Stimulated activated CD4-positive, alpha-beta T cell treated with anti-CD3 and anti-CD28 coated beads, Interleukin-4, amount 100 ng/mL, for 48 hours (primary cell): ENCODE measurements at places on chromosomes 2 and 18.

DNA sequence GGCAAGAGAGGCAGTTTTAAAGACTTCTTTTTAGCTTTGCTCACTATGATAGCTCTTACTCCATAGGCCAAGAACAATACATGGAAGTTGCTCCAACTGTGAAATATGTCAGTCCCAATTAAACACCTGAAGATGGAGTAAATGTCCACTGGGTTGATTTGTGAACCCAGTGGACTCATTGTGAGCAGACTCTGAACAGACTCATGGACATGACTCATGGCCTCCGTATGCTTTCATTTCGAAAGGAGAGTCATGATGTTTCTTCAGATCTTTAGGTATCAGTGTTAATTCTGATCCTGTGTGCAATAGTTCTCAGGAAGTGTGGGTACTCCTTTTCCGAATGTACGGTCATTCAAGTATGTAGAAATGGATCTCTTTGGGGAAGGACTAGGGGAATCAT, 5.4 kb upstream of the CWC22 start:
- DNase-seq, result no peak

- no peak for DNase-seq
Observed at GRCh38 chr18:23867006-23867405, 147.5 kb upstream of the TTC39C start.

- DNase-seq, result peak; percentile 12
Observed at GRCh38 chr2:84781942-84782716, 98.8 kb downstream of the TRABD2A start.

DNA sequence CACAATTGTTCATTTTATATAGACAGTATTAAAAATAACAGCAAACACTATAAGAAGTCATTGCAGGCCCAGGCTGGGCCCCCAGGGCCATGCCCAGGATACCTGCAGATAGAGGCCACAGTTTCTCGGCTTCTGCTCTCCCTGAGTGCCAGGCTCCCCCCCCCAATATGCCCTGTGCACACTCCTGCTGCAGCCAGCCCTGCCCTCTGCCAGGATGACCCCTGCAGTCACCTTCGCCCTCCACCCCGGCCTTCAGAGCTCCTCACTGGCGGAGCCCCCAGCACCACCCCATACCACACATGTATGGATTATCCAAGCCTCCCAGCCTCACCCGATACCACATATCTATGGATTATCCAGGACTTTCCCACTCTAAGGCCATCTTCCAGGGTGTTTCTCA, 104.5 kb downstream of the TPO start:
- DNase-seq, result no peak

- DNase-seq, result no peak
Observed at GRCh38 chr18:13120255-13120654, 98.3 kb upstream of the LDLRAD4 start.

DNA sequence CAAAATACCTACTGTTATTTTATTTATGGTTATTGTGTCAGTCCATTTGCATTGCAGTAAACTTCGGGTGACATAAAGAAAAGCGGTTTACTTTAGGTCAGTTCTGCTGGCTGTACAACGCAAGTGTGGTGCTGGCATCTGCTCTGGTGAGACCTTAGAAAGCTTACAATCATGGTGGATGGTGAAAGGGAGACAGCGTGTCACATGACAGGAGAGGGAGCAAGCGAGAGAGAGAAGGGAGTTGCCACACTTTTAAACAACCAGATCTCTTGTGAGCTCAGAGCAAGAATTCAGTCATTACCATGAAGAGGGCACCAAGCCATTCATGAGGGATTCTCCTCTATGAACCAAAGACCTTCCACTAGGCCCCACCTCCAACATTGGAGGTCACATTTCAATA, 2.0 kb upstream of the FAM171B start:
- no peak for DNase-seq

- no peak for DNase-seq
Observed at GRCh38 chr2:16281451-16282335, 341.3 kb downstream of the MYCN start.

GRCh38 chr2:66771359-66771976, 336.5 kb downstream of the MEIS1 start:
- no peak for DNase-seq

GRCh38 chr2:25819597-25820039, 58.7 kb downstream of the ASXL2 start:
- DNase-seq, result no peak
